GM12878 (cell line): ENCODE measurements at places on chromosomes 7 and 10. TPM values are rescaled to one million over a fixed set of nuclear protein-coding genes. Genes with fewer than 3 reads are reported as not detected.

The ZNF239 gene
- total RNA-seq: 0.35 and 0.51 TPM in 2 replicates

DNA sequence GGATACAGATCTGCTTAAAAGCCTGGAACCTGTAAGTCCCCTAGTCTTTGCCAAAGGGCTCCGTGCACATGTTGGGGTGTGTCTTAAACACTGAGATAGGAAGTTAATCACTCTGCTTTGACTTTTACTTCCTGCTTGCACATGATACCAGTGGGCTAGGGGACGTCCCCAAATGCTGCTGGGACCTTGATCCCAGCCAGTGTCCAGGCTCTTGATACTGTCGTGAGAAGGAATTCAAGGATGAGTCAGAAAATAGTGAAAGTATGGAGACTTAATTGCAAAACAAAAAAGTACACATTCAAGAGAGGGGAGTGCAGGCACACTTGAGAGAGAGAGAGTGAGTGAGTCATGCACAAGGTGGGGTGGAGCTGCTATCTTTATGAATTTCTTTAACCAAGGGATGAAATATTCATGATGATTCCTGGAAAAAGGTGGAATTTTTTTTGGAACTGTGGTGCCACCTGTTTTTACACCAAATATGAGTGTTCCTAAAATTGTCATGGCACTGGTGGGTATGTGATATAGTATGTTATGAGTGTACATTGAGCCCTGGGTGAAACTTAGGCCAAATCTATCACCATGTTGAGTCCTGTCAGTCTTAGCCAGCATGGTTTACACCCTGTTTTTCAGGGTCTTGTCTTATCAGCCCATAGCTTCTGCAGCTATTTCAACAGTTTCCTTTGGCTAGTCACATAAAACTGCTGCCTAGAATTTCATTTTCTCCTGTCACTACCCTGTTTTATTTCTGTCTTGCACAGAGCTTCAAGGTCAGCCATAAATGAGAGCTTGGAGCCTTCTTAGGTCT, 88.3 kb upstream of the CYP26C1 start:
- no peaks in the 10 kb centered on the region for H3K4me1 ChIP-seq
- H3K27me3 ChIP-seq: no peaks in the 10 kb centered on the region
- no peaks in the 10 kb centered on the region for H3K36me3 ChIP-seq
- no peak overlapping the region for H3K27ac ChIP-seq
- DNase-seq: no peak
- no peak overlapping the region for H3K4me3 ChIP-seq

DNA sequence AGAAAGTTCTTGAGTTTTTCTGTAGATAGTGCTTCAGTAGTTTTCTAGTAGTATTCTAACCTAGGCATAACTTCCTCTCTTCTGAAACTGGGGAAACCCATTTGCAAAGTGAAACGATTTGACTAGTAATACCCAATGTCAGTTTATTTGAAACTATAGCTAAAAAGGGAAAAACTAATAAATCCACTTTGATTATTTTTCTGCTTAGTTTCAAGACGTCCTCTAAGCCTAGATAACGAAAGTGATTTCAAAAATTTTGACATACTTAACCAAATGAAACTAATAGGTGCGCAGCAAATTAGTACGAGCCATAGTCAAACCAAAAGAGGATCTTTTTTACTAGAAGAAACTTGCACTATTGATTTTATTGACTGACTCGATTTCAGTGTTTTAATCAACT, 9.8 kb upstream of the SP8 start:
- no peaks in the 10 kb centered on the region for H3K36me3 ChIP-seq
- peaks cover 2% of the 10 kb centered on the region for H3K27me3 ChIP-seq
- H3K4me1 ChIP-seq: peaks cover 3% of the 10 kb centered on the region
- no peak for DNase-seq
- no peak overlapping the region for H3K27ac ChIP-seq

- H3K4me1 ChIP-seq: peaks cover 10% of the 10 kb centered on the region
- H3K4me3 ChIP-seq: peak overlapping the region; percentile 79
- H3K36me3 ChIP-seq: no peaks in the 10 kb centered on the region
- H3K27me3 ChIP-seq: no peaks in the 10 kb centered on the region
- DNase-seq: no peak
- peak overlapping the region; percentile 67 for H3K27ac ChIP-seq
These were observed 531 bp downstream of the IKZF1 start for GRCh38 chr7:50304911-50305582.

- H3K27me3 ChIP-seq: no peaks in the 10 kb centered on the region; the same call in 1 of the 2 replicates
- H3K36me3 ChIP-seq: no peaks in the 10 kb centered on the region
These were observed 12.3 kb downstream of the KLF14 start for GRCh38 chr7:130721486-130722277.

DNA sequence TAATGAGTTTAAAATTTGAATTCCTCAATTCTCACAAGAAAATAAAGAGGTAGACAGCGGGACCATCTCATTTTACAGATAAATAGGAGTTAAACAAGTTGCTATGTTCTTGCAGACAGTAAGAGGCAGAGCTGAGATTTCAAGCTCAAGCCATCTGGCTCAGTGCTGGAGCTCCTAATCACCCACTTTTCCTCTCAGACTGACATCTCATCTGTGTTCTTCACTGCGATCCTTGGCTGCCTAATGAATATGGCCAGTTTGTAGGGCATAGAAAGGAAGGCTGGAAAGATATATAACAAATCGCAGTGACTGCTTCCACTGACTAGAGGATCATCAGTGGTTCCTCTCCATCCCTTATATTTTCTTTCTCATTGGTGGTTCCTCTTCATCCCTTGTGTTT, 151.2 kb downstream of the MPP7 start:
- DNase-seq: no peak
- no peak overlapping the region for H3K4me3 ChIP-seq
- no peak overlapping the region for H3K27ac ChIP-seq
- no peaks in the 10 kb centered on the region for H3K4me1 ChIP-seq
- no peaks in the 10 kb centered on the region; the same call in 1 of the 2 replicates for H3K27me3 ChIP-seq

The GDF10 gene
- total RNA-seq: not detected in 2 replicates

The OR2A7 gene
- total RNA-seq: 1.5 and 2.3 TPM in 2 replicates

GRCh38 chr7:131769241-131769640, 212.8 kb upstream of the PODXL start:
- no peaks in the 10 kb centered on the region for H3K4me1 ChIP-seq
- no peaks in the 10 kb centered on the region for H3K36me3 ChIP-seq
- no peak overlapping the region for H3K4me3 ChIP-seq
- DNase-seq: no peak
- no peaks in the 10 kb centered on the region for H3K27me3 ChIP-seq

DNA sequence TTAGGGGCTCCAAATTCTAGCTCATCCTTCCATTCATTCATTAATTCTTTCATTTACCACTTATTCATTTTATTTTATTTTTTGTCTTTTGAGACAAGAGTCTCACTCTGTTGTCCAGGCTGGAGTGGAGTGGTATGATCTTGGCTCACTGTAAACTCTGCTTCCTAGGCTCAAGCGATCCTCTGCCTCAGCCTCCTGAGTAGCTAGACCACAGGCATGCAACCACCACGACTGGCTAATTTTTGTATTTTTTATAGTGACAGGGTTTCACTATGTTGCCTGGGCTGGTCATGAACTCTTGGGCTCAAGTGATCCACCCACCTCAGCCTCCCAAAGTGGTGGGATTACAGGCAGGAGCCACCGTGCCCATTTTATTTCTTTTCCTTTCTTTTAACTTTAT, 31.6 kb downstream of the FGF8 start:
- H3K27ac ChIP-seq: no peak overlapping the region
- H3K27me3 ChIP-seq: no peaks in the 10 kb centered on the region
- H3K36me3 ChIP-seq: no peaks in the 10 kb centered on the region
- DNase-seq: no peak

DNA sequence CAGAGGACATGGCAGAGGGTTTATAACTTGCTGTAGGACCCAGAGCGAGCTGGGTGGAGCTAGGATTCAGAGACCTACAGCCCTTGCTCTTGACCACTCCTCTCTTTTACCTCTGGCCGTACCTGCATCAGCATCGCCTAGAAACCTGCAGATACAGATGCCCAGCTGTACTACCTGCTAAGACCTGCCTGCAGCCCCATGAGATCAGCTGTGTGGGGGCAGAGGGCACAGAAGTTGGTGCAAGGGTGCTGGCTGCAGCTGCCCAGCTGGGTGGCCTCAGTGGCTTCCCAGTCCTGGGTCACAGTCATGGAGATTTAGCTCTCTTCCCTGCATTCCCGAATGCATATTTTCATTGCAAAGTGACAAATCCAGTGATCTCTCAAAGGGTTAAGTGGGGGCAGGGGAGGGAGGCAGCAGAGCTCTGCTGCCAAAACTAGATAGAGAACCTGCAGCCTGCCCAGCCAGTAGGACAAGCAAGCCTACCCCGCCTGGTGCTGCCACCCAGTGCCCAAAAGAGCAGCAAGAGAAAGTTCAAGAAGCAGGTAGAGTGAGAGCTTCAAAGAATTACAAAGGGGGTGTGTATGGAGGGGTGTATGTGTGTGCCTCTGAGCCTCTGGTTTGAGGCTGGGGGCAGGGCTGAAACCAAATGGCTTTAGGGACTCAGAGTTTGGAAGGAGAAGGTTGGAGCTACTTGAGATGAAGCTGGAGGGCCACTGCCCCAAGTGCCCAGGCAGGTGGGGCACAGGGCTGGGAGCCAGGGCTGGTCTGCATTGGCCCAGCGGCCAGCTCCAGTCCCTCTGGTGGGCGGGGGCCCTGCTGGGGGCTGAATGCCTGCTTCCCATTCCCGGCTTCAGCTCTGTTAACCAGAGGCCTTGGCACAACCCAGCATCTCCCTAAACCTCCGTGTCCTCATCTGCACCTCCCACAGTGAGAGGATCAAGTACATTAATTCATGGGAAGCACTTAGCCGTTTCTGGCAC, 6.9 kb downstream of the FAM241B start:
- H3K27ac ChIP-seq: no peak overlapping the region
- H3K36me3 ChIP-seq: no peaks in the 10 kb centered on the region
- H3K4me1 ChIP-seq: no peaks in the 10 kb centered on the region
- H3K4me3 ChIP-seq: no peak overlapping the region
- no peaks in the 10 kb centered on the region for H3K27me3 ChIP-seq

The CNTNAP2 gene
- 0.08 TPM in 2 replicates for total RNA-seq

The HYAL4 gene
- 0.37 TPM in 1 of 2 replicates, not detected in the other for total RNA-seq

GRCh38 chr10:120387326-120387725, 69.7 kb upstream of the PLPP4 start:
- H3K36me3 ChIP-seq: no peaks in the 10 kb centered on the region
- H3K4me3 ChIP-seq: no peak overlapping the region
- DNase-seq: no peak

GRCh38 chr7:20346577-20346976, 15.9 kb downstream of the ITGB8 start:
- no peaks in the 10 kb centered on the region for H3K36me3 ChIP-seq
- DNase-seq: no peak
- no peak overlapping the region for H3K4me3 ChIP-seq
- H3K27ac ChIP-seq: no peak overlapping the region
- no peaks in the 10 kb centered on the region for H3K27me3 ChIP-seq

The KCNH2 gene
- 0.18 and 0.19 TPM in 2 replicates for total RNA-seq

The GRM3 gene
- 0.21 and 0.49 TPM in 2 replicates for total RNA-seq

DNA sequence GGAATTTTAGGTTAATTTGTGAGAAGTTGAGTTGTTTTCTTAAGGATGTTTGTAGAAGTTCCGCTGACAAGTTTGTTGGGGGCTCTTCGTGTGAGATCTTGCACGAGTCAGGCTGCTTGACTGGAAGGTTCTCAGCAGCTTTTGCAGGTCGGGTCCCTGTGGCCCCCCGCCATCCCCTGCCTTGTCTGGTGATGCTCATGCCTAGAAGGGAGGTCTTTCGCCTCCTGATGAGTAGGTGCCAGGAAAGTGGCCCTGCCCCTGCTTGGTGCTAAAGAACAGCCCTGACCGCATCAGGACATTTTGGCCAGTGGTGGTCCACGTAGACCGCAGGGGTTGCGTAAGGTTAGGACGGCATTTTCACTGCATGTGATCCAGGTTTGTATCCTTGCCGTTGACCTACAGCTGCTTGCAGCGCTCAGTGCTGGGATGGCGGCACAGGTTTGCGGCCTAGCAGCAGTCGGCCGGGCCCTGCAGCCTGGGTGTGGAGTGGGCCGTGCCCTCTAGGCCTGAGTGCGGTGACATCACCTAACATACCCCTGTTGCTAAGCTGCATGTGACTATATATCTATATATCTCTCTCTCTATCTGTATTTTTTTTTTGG, 62.4 kb downstream of the DNAJB6 start:
- peaks cover 15% of the 10 kb centered on the region for H3K36me3 ChIP-seq
- no peak overlapping the region for H3K27ac ChIP-seq
- H3K27me3 ChIP-seq: no peaks in the 10 kb centered on the region
- no peak for DNase-seq

The CALML3 gene
- not detected in 2 replicates for total RNA-seq

DNA sequence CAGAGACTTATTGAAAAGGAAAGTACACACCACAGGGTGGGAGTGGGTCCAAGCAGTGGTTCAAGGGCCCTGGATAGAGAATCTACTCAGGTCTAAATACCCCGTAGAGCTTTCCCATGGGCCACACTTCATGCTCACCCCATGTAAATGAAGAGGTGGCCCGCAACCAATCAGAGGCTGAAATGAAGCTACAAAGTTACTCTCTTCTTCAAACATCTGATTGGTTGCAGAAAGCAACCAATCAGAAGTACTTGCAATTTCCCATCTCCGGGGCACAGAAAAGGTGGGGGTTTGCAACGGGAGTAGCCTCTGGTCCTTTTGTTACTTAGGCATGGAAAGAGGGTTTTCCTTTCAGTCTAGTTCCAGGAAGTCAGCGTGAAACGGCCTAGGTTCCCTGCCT, 15.2 kb upstream of the GALNTL5 start:
- no peak overlapping the region for H3K4me3 ChIP-seq
- H3K27ac ChIP-seq: no peak overlapping the region
- no peaks in the 10 kb centered on the region for H3K27me3 ChIP-seq
- no peak for DNase-seq
- H3K36me3 ChIP-seq: no peaks in the 10 kb centered on the region

- no peaks in the 10 kb centered on the region for H3K4me1 ChIP-seq
- no peaks in the 10 kb centered on the region for H3K36me3 ChIP-seq
- H3K27ac ChIP-seq: no peak overlapping the region
- H3K4me3 ChIP-seq: no peak overlapping the region
- DNase-seq: no peak
- H3K27me3 ChIP-seq: no peaks in the 10 kb centered on the region
These were observed 38.7 kb downstream of the KCNH2 start for GRCh38 chr7:150939466-150939865.

- DNase-seq: peak; percentile 80
- H3K36me3 ChIP-seq: peaks cover 8% of the 10 kb centered on the region
- peak overlapping the region; percentile 76 for H3K27ac ChIP-seq
- peaks cover 36% of the 10 kb centered on the region for H3K4me1 ChIP-seq
- H3K4me3 ChIP-seq: no peak overlapping the region
These were observed 61.9 kb downstream of the MKI67 start for GRCh38 chr10:128064108-128064969.

The AMPH gene
- 0.19 TPM in 1 of 2 replicates, not detected in the other for total RNA-seq

GRCh38 chr7:27219821-27220220, 19.9 kb upstream of the HOXA13 start:
- DNase-seq: no peak
- no peaks in the 10 kb centered on the region for H3K4me1 ChIP-seq
- H3K36me3 ChIP-seq: no peaks in the 10 kb centered on the region
- peaks cover 3% of the 10 kb centered on the region for H3K27me3 ChIP-seq

The MOGAT3 gene
- not detected in 2 replicates for total RNA-seq

DNA sequence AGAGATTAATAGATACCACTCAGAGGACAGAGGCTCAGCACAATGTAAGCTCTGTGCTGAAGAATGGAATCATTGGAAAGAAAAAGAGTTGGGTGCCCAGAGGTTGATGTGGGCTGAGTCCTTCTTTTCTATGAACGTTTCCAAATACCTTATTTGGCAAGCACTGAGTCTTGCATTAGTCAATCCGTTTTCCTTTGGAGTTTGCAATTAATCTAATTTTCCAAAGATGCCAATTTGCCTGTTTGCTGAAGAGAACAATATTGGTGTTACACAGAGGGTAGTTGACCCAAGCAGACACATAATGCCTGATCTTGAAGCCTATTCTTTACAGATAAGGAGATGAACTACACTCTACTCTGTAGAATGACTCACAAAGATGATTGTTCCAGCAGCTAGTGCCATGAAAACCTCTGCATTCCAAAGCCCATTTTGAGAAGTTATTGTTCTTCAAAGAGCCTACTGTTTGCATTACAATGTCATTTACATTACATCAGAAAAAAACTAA, 55.4 kb upstream of the MET start:
- H3K4me3 ChIP-seq: no peak overlapping the region
- H3K36me3 ChIP-seq: no peaks in the 10 kb centered on the region
- DNase-seq: no peak
- H3K27me3 ChIP-seq: no peaks in the 10 kb centered on the region; the same call in 1 of the 2 replicates
